H1 (cell line): ENCODE measurements at places on chromosomes 1 and 21. TPM values are rescaled to one million over a fixed set of nuclear protein-coding genes. Genes with fewer than 3 reads are reported as not detected.

VANGL1 gene
- 13.4 and 14.6 TPM in 2 replicates for total RNA-seq

PTPRF gene
- total RNA-seq = 221 and 231 TPM in 2 replicates

ANKRD35 gene
- 2.2 and 3.0 TPM in 2 replicates for total RNA-seq

DNA sequence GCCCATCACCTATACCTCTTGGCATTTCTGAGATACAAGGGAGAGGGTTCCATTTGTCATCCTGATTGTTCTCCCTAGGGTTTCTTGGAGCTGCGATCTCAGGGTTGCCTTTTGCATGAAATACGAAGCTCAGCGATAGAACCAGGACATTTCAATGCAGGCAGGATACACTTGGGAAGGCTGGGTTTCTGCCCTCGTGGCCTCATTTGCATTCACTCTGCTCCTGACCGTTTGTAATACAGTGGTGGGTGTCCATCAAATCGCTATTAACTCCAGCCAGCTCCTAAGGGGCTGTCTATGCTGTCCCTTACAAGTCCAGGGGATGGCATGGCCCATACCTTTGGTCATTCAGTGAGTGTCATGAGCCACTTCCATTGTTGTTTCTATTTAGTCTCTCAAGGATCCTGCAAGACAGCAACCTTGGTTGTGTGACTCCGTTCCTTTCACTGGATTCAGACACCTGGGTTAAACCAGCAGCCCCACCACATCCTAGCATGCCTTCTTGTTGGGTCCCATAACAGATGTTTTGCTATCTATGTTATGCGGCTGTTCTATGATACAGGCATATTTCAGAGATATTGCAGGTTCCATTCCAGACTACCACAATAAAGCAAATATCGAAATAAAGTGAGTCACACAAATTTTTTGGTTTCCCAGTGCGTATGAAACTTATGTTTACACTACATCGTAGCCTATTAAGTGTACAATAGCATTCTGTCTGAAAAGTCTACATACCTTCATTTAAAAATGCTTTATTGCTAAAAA, 18.3 kb downstream of the KAZN start:
- no peaks in the 10 kb centered on the region for H3K27me3 ChIP-seq
- no peak overlapping the region for H3K4me3 ChIP-seq
- DNase-seq = no peak
- H3K4me1 ChIP-seq = no peaks in the 10 kb centered on the region
- H3K36me3 ChIP-seq = no peaks in the 10 kb centered on the region

- H3K4me3 ChIP-seq = no peak overlapping the region
- H3K36me3 ChIP-seq = no peaks in the 10 kb centered on the region
- H3K27ac ChIP-seq = no peak overlapping the region
- no peaks in the 10 kb centered on the region for H3K4me1 ChIP-seq
- H3K27me3 ChIP-seq = no peaks in the 10 kb centered on the region
These were observed 430.6 kb downstream of the KIF26B start for GRCh38 chr1:245585252-245585959.

- H3K27ac ChIP-seq = no peak overlapping the region
- no peak for DNase-seq
- H3K36me3 ChIP-seq = no peaks in the 10 kb centered on the region
- no peaks in the 10 kb centered on the region for H3K4me1 ChIP-seq
- no peaks in the 10 kb centered on the region for H3K27me3 ChIP-seq
These were observed 19.1 kb downstream of the CD84 start for GRCh38 chr1:160560045-160560705.

DNA sequence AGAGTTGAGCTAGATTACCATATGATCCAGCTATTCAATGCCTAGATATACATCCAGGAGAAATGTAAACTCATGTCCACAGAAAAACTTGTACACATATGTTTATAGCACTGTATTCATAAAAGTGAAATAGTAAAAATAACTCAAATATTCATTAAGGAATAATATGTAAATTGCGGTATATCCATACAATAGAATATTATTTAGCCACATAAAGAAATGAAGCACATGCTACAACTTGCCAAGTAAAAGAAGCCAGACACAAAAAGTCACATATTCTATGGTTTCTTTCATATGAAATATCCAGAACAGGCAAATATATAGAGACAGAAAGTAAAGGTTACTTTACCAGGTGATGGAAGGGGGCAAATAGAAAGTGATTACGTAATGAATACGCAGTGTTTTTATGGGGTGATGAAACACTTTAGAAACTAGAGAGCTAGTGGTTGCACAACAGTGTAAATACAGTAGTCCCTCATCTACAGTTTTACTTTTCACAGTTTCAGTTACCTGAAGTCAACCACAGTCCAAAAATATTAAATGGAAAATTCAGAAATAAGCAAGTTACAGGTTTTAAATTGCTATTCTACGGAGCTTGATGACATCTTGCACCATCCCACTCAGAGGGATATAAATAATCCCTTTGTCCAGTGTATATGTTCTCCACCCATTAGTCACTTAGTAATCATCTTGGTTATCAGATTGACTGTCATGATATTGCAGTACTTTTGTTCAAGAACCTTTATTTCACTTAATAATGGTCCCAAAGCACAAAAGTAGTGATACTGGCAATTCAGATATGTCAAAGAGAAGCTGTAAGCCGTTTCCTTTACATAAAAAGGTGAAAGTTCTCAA, 62.3 kb downstream of the ZNF644 start:
- H3K27me3 ChIP-seq = no peaks in the 10 kb centered on the region
- DNase-seq = no peak
- H3K27ac ChIP-seq = no peak overlapping the region

DNA sequence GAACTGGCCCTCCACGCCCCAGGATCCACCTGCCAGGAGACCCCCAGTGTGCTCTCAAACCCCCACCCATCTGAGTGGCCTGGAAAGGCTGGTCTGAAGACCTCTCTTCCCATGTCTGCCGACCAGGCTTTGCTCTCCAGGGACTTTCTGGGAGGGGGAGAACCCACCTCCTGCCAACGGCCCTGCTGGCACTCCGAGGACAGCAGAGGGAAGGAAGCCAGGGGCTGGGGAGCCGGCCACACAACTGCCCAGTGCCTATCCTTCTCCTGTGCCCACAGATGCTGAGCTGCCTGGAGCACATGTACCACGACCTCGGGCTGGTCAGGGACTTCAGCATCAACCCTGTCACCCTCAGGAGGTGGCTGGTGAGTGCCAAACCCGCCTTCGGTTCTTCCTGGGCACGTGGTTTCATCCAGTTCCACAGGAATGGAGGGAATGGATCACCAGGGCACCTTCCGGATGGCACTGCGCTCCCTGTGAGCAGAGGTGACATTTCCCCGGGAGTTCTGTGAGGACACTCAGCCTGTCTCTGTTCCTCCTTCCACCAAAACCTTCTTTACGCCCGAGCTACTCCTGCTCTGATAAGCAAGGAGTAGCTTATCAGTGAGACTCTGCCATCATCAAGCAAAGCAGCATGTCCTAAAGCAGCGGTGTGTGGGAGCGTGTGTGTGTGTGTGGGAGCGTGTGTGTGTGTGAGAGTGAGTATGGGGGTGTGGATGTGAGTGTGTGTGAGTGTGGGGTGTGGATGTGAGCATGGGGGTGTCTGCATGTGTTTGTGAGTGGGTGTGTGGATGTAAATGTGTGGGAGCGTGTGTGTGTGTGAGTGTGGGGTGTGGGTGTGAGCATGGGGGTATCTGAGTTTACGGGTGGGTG, 105.5 kb downstream of the PDE9A start:
- no peaks in the 10 kb centered on the region for H3K4me1 ChIP-seq
- DNase-seq = no peak
- H3K27me3 ChIP-seq = no peaks in the 10 kb centered on the region
- no peak overlapping the region for H3K4me3 ChIP-seq
- no peak overlapping the region for H3K27ac ChIP-seq

- peaks cover 25% of the 10 kb centered on the region for H3K4me1 ChIP-seq
- no peak for DNase-seq
- H3K36me3 ChIP-seq = no peaks in the 10 kb centered on the region; the same call in 1 of the 2 replicates
These were observed 42.4 kb downstream of the AKNAD1 start for GRCh38 chr1:108814343-108815125.

- no peaks in the 10 kb centered on the region for H3K36me3 ChIP-seq
- H3K4me1 ChIP-seq = peaks cover 18% of the 10 kb centered on the region
- DNase-seq = no peak
- H3K27ac ChIP-seq = peak overlapping the region; percentile 66; the same call in 1 of the 2 replicates
- H3K27me3 ChIP-seq = no peaks in the 10 kb centered on the region
- no peak overlapping the region for H3K4me3 ChIP-seq
These were observed 7.3 kb downstream of the F11R start for GRCh38 chr1:161013488-161014230.

DNA sequence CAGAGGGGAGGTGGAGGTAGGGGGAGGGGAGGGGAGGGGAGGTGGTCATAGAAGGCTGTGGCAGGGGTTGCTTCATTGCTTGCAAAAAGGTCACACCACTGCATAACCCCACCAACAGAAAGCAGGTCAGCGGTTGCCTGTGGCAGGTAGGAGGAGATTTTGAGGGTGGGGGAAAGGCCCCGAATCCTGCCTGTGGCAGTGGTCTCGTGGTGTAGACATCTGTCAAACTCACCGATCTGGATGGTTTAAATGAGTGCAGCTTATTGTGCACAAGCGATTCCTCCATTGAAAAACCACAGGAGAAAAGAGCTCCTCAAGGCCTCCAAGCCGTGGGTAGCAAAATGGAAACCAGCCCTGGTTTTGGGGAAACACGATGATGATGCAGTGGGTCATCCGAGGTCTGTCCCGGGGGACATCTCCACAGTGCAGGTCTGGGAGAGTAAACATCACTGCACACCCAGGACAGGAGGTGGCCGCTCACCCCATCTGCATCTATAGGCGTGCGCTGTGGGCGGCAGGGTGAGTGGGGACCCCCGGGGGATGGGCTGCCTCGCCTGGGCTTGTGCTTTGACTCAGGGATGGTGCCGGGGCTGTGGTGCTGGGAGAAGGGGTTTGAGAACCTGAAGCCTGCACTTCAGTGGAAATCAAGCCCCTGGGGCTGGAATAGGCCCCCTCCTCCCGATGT, 112.3 kb downstream of the CRYAA start:
- H3K4me3 ChIP-seq = no peak overlapping the region
- no peaks in the 10 kb centered on the region; the same call in 1 of the 2 replicates for H3K27me3 ChIP-seq
- H3K4me1 ChIP-seq = peaks cover 26% of the 10 kb centered on the region
- no peak overlapping the region for H3K27ac ChIP-seq
- no peaks in the 10 kb centered on the region for H3K36me3 ChIP-seq
